ENCODE measurements at places on chromosomes 6 and 20.

- no peak for ATAC-seq
These were observed 26.7 kb upstream of the RIPK1 start for GRCh38 chr6:3041606-3042005.

DNA sequence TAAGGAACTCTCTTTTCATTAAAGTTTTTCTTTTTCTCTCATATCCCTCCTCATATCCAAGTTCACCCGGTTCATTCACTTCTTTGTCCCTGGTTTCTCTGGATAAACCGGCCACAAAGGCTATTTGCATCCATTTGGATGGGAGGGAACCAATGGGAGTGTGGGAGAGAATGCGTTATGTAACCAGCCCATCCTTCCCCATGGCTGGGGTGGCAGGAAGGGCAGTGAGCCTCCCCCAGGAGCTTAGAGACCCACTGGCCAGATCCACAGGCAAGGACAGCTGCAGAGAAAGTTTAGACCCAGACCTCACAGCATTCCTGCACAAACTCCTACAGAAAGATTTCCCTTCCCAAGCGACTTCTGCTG is 10.7 kb downstream of the CASS4 start:
- ATAC-seq = no peak

DNA sequence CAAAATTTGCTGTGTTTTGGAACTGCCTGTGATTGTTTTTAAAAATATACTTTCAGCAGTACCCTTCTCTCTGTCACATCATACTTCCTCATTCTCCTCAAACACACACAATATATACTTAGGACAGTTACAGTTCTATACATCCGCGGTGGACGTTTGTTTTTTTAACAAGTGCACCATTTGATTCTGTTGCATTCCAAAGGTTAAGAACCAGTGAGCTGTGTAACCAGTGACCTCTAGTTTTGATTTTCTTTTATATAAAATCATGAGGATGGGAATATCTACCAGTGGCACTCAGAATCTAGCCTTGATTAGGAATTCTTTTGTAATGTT is 152.8 kb downstream of the CARMIL1 start:
- ATAC-seq = no peak

GRCh38 chr6:140208286-140208685 is 833.8 kb upstream of the CITED2 start:
- no peak for ATAC-seq

DNA sequence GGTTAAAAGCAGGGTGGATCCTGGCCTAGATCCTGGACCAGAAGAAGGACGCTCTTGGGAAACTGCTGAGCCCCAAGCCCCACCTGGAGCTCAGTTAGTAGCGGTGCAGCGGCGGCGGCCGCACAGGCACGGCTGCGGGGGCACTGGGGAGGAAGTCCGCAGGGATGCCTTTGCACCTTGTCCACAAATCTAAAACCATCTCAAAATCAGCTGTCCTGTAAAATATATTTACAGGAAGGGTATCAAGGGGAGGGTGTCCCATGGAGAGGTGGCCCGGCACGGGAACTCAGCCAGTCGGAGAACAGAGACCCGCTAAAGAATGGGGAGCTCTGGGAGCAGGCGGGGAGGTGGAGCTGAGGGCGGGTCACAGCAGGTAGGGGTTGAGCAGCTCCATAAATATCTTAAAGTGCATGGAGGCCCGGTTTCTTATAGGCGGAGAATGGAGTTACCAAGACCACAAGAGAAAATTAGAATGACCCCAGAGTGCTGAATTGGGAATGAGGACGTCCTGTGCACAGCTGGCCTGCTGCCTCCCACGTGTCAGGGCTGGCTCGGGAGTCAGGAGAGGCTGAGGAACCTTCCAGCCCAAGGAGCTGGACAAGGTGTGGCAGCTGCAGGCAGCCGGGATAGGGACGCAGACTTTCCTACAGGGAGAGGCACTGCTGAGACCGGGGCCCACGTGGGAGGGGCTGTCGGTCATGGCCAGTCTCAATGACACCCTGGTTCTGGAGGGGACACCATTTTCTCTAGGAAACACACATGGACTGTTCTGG is 8.0 kb downstream of the MTG2 start:
- no peak for ATAC-seq

GRCh38 chr6:110875548-110876169 is 1.1 kb downstream of the AMD1 start:
- peak; percentile 52 for ATAC-seq

DNA sequence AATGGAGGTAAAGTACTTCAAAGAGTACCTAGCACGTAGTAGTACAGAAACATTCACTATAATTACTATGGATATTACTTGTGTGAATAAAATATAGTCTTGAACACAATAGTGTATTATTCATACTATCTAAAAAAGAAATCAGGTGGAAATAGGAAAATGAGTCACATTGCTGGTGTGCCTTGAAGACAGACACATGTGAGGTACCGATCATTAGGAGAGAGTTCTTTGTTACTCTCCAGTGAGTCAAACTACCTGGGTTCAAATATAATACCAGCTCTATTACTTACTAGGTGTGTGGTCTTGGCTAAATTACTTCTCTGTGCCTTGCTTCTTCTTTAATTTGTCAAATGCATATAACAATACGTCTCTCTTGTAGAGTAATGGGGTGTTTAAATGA is 50.8 kb upstream of the BEND6 start:
- no peak for ATAC-seq

DNA sequence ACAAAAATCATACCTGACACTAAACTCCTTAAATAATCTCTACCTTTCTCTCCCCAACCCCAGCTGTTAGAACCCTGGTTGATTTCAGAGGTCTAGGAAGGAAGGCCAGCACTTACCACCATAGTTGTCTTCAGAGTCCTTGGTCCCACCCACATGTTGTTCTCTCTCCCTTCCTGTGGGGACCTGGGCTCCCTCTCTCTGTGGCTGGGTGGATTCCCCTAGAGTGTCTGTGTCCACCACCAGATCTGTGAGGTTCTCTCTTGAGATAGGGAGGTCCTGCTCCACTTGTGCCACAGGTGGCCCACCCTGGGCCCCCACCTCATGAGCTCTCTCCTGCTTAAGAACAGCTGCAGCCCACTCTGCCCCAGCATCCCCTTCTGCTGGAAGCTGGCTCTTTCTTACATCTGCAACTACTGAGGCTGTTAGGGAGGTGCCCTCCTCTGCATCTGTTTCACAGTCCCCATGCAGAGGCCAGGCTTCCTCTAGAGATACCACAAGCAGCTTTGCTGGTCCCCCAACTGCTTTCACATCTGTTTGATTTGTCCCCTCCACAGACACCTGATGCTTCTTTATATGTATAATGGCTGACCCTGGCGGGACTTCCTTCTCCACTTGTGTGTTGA is 5.2 kb downstream of the MDC1 start:
- ATAC-seq = no peak

DNA sequence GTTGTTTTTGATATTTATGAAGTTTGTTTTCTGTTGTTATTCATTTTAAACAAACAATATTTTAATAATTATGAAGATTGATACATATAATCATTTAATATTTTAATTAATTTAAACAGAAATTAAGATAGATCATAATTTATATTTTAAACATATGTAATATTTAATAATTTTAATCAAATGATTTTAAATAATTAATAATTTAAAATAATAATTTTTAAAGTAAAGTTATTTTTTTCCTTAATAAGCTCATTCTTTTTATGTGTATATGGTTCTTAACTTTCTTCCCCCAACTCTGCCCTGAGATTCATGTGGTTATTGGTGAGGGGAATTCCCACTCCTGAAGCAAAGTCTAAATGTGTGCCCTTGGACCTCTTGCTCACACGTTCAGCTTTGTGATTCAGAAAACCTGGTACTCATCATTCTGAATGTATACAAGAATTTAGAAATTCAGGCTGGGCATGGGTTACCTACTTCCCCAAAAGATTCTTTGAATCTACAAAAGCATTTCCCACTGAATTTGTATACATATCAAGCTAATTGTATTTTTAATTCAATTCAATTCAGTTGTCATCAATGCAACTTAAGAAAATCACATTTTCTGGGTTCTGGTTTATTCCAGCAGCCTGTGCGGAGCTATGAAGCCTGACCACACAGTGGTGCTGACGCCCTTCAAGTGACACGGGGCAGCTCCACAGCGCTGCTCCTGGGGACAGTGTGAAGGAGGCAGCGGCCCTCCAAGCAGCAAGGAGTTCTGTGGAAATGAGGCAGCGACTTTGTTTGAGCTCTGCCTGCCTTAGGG is 168.9 kb upstream of the UST start:
- peak; percentile 99 for ATAC-seq

DNA sequence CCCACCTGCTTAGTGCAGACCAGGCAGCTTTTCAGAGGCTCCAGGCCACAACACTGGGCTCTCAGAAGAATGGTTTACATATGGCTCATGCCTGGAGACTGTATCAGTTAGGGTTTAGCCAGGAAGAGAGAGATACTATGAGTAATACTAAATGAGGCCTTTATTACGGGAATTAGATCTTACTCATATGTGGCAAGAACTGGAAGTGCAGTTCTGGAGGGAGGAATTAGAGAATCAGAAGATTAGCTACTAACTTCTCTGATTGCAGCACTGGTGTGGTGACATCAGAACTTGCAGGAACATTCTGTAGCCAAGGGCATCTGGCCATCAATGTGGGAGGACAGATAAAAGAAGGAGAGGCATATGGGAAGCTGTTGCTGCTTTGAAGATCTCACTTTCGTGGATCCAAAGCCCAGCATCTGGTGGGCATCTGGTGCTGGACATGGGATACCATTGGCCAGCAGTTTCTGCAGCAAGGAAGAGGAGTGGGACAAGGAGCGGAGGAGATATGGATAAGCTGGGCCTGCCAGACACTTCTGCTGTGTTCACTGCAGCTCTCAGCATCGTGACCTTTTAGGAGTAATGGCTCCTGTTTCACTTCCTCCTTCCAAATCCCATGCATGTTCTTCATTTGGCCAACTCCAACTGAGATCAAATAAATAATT is 248.5 kb downstream of the BTBD3 start:
- no peak for ATAC-seq

DNA sequence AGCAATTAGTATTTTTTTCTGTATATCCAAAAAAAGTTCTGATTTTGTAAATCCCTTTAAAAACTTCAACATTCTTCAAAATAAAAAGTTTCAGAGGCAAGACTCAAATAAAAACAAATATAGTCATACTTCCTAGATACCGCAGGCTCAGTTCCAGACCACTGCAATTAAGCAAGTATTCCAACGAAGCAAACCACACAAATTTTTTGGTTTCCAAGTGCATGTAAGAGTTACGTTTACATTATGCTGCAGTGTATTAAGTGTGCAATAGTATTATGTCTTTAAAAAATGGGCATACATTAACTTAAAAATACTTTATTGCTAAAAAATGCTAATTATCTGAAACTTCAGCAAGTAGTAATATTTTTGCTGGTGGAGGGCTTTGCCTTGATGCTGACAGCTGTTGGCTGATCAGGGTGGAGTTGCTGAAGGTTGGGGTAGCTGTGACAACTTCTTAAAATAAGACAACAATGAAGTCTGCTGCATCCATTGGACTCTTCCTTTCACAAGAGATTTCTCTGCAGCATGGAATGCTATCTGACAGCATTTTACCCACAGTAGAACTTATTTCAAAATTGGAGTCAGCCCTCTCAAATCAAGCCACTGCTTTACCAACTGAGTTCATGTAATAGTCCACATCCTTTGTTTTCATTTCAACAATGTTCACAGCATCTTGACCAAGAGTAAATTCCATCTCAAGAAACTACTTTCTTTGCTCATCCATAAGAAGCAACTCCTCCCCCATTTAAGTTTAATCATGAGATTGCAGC is 46.0 kb downstream of the PHIP start:
- ATAC-seq = no peak

DNA sequence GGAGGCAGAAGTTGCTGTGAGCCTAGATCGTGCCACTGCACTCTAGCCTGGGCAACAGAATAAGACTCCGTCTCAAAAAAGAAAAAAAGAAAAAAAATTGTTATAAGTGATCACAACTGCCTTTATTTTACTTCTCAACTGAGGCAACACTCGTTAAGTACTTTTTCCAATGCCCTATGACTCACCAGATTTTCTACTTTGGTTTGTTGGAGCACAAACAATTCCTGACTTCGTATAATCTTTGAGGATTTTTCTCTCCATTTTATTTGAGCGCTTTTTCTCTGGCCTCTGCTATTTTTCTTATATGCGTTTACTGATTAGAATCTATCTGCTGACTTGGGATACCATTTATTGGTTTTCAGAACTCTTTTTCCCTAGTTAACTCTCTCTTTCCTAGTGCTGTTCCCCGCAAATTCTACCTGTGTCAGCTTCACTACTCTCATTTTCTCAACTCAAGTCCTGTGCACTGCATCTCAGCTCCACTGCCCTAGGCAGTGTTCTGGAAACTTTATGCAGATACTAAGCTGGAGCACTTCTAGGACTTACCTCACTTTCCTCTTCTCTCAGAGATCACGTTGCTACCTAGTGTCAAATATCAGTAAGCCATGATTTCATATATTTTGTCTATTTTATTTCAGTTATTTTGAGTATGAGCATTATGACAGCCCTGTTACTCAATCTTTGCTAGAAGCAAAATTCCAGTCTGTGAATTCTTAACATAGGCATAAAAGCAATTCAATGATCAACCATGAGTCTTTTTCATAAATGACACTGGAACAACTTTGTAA is 1120.1 kb upstream of the CITED2 start:
- no peak for ATAC-seq
